Activated CD4-positive, alpha-beta T cell treated with anti-CD3 and anti-CD28 coated beads for 36 hours (primary cell): ENCODE measurements at places on chromosomes 11 and 22. TPM values are rescaled to one million over a fixed set of nuclear protein-coding genes. Genes with fewer than 3 reads are reported as not detected.

ZNF143 gene
- total RNA-seq, result 34.9 TPM

TBRG1 gene
- 29.6 TPM for total RNA-seq

CDC45 gene
- 103 TPM for total RNA-seq

CACNA1I gene
- 0.39 TPM for total RNA-seq

ANGPTL5 gene
- not detected for total RNA-seq

DUSP8 gene
- total RNA-seq, result 1.3 TPM

SLC6A5 gene
- total RNA-seq, result not detected

MN1 gene
- 0.12 TPM for total RNA-seq

GDPD4 gene
- total RNA-seq, result not detected

OR10D3 gene
- not detected for total RNA-seq

PHOX2A gene
- total RNA-seq, result not detected

CPT1A gene
- total RNA-seq, result 23.3 TPM

- DNase-seq, result no peak
- no peaks in the 10 kb centered on the region for H3K27me3 ChIP-seq
- no peaks in the 10 kb centered on the region for H3K4me1 ChIP-seq
- no peaks in the 10 kb centered on the region for H3K36me3 ChIP-seq
- no peak overlapping the region for H3K4me3 ChIP-seq
- H3K27ac ChIP-seq, result no peak overlapping the region
Measured at GRCh38 chr11:548700-549603, 11.6 kb downstream of the LMNTD2 start.

GRCh38 chr11:47216121-47216798, 1.5 kb downstream of the DDB2 start:
- peak overlapping the region; percentile 99 for H3K4me3 ChIP-seq
- peaks cover 43% of the 10 kb centered on the region for H3K4me1 ChIP-seq
- H3K27me3 ChIP-seq, result no peaks in the 10 kb centered on the region
- peak; percentile 82 for DNase-seq

- H3K36me3 ChIP-seq, result no peaks in the 10 kb centered on the region
- DNase-seq, result no peak
- no peaks in the 10 kb centered on the region for H3K27me3 ChIP-seq
- H3K27ac ChIP-seq, result no peak overlapping the region
- H3K4me3 ChIP-seq, result no peak overlapping the region
Measured at GRCh38 chr11:38256436-38256835, 1658.4 kb upstream of the RAG2 start.

- H3K4me3 ChIP-seq, result no peak overlapping the region
- no peak overlapping the region for H3K27ac ChIP-seq
- H3K36me3 ChIP-seq, result no peaks in the 10 kb centered on the region
- no peak for DNase-seq
Measured at GRCh38 chr11:61921446-61921845, 4.1 kb upstream of the RAB3IL1 start.

DNA sequence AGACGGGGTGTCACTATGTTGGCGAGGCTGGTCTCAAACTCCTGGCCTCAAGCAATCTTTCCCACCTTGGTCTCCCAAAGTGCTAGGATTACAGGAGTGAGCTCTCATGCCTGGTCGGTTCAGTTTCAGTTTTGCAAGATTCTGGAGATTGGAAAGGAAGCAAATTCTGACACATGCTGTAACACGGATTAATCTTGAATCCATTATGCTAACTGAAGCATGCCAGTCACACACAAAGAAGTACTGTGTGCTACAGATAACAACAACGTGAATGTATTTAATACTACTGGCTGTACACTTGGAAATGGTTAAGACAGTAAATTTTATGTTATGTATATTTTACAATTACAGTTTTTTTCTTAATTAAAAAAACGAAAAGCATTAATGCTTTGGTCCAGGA, 107.6 kb downstream of the MED15 start:
- no peak for DNase-seq
- H3K4me3 ChIP-seq, result no peak overlapping the region
- H3K4me1 ChIP-seq, result peaks cover 3% of the 10 kb centered on the region
- no peaks in the 10 kb centered on the region for H3K27me3 ChIP-seq

- H3K27ac ChIP-seq, result no peak overlapping the region
- H3K4me1 ChIP-seq, result no peaks in the 10 kb centered on the region
- H3K36me3 ChIP-seq, result no peaks in the 10 kb centered on the region
- no peak overlapping the region for H3K4me3 ChIP-seq
- peaks cover 2% of the 10 kb centered on the region for H3K27me3 ChIP-seq
- DNase-seq, result no peak
Measured at GRCh38 chr11:28701760-28702449, 593.7 kb downstream of the METTL15 start.

DNA sequence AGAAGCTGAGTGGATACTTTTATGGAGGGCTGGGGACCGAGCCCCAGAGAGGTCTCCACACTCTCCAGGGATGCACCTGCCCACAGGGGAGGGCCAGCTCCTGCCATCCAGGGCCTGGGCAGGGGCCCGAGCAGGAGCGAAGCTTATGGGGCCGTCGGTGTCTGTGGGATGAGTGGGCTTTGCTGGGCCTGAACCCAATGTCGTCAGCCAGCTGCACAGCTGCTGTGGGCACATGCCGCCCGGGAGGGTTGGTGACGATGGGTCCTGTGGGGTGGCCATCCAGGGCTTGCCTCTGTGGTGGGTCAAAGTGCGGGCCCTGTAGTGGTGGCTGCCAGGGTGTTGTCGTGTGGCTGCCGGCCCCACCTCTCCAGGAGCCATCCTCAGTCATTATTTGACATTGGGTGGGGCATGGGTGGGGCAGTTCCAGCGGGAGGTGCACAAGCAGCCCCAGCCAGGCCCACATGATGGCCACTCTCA, 447.1 kb downstream of the TBC1D22A start:
- no peak overlapping the region for H3K27ac ChIP-seq
- DNase-seq, result no peak
- H3K27me3 ChIP-seq, result no peaks in the 10 kb centered on the region
- no peaks in the 10 kb centered on the region for H3K36me3 ChIP-seq

DNA sequence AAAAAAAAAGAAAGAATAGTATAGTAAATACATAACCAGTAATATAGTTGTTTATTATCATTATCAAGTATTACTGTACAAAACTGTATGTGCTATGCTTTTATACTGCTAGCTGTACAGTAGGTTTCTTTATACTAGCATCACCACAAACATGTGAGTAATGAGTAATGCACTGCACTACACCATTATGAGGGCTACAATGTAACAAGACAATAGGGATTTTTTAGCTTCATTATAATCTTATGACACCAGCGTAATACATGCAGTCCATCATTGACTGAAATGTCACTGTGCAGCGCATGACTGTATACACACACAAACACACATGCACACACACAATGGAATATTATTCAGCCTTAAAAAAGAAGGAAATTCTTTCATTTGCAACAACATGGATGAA, 111.5 kb upstream of the ZBED5 start:
- no peaks in the 10 kb centered on the region for H3K36me3 ChIP-seq
- no peak for DNase-seq
- no peak overlapping the region for H3K4me3 ChIP-seq
- no peak overlapping the region for H3K27ac ChIP-seq

GRCh38 chr11:13852481-13852880, 110.0 kb upstream of the SPON1 start:
- H3K36me3 ChIP-seq, result no peaks in the 10 kb centered on the region
- H3K4me3 ChIP-seq, result no peak overlapping the region
- H3K27ac ChIP-seq, result no peak overlapping the region
- no peak for DNase-seq

DNA sequence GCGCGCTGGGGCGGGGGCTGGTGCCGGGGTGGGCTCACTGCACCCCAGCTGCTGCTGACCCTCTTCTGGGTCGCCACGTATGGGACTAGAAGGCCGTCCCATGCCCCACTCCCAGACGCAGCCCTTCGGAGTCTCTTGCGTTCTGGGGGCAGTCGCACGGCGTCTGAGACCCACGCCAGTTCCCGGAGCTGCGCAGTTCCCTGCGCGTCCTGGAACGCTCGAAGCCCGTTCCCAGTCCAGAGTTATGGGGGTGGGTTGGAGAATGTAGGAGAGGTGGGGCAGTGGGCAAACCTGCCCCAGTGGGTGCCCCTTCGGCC, 375 bp downstream of the LAYN start:
- peaks cover 53% of the 10 kb centered on the region for H3K27me3 ChIP-seq
- no peak for DNase-seq
- no peak overlapping the region for H3K27ac ChIP-seq

DNA sequence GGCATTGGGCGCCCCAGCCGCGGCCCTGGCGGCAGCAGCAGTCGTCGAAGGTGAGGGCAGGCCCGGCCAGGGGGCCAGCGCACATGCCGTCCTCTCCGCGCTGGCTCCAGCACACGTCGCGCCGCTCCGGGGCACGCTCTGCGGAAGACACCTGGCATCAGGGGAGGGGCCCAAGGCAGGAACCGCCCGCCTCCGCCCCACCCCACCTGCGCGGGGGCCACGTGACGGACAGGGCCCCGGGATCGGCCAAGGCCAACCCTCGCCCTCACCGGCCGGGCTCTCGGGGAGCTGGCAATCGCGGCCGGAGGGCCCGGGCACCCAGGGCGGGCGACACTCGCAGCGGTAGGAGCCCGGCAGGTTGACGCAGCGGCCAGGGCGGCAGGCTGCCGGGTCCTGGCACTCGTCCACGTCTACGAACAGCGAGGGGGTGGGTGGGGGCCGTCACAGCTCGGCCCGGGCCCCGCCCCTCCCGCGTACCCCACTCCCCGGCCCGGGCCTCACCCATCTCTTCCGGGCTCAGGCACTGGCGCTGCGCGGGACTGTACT, 14.9 kb downstream of the SCYL1 start:
- H3K27me3 ChIP-seq, result no peaks in the 10 kb centered on the region
- H3K27ac ChIP-seq, result no peak overlapping the region
- H3K36me3 ChIP-seq, result peaks cover 14% of the 10 kb centered on the region
- peak overlapping the region; percentile 72 for H3K4me3 ChIP-seq
- DNase-seq, result no peak

DNA sequence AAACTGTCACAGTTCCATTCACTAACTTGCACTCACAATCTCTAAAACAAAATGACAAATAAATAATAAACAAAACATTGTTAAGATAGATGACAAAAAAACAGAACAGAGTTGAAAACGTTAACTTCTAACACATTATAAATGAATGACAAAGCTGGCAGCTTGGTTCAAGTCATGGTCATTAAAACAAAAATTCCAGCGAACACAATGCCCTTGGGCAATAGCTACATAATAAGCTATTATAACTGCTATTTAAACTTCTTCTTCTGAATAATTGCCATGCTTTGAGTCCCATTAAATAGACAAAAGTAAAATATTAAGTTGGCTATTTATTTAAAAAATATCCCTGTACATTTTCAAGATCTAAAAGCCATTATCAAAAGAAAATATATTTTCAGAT, 54.7 kb downstream of the PICALM start:
- H3K27ac ChIP-seq, result no peak overlapping the region
- no peak overlapping the region for H3K4me3 ChIP-seq
- H3K36me3 ChIP-seq, result peaks cover 49% of the 10 kb centered on the region
- no peaks in the 10 kb centered on the region for H3K27me3 ChIP-seq

- H3K36me3 ChIP-seq, result no peaks in the 10 kb centered on the region
- peak within 1 kb of the TSS; percentile 90 for H3K4me3 ChIP-seq
- no peaks in the 10 kb centered on the region for H3K27me3 ChIP-seq
- peak; percentile 99 for DNase-seq
- H3K27ac ChIP-seq, result peak within 1 kb of the TSS; percentile 82
Measured at GRCh38 chr22:43014869-43015676, at the start of gene PACSIN2. PACSIN2 (minus strand) TSS chr22:43015149; CDS start chr22:42912080, 103,069 bp downstream.

DNA sequence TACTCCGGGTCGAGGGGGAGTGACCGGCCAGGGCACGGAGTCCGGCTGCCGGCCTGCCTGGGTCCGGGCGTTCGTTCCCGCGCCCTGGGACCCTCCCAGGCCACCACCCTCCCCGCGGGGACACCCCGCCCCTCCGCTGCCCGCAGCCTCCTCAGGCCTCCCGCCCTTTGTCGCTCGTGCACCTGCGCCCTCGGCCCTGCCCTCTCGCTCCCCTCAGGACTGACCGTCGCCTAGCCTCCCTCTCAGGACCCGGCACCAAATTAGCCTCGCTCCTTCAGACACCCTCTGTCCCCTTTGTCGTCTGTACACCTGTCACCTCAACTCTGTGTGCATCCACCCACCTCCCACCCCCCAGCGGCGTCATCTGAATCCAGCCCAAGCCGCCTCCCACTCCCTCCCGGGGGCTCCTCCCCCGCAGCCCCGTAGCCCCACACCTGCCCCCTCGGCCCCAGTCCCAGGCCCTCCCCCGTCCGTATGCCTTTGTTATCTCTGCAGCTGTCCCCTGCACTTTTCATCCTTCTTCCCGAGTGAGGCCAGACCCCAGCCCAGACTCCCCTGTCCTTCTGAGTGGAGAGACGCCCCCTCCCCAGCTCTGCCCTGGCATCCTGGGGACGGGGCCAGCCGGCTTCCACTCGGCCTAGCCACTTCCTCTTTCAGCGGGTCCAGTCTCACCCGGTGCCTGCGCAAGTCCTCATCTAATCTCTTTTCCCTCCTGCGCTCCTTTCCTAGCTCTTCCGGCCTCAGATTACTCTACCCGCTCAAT, 643 bp downstream of the TIGD3 start:
- no peaks in the 10 kb centered on the region for H3K27me3 ChIP-seq
- peak overlapping the region; percentile 42 for H3K27ac ChIP-seq
- H3K36me3 ChIP-seq, result peaks cover 13% of the 10 kb centered on the region
- peak; percentile 71 for DNase-seq
- H3K4me1 ChIP-seq, result peaks cover 13% of the 10 kb centered on the region

DNA sequence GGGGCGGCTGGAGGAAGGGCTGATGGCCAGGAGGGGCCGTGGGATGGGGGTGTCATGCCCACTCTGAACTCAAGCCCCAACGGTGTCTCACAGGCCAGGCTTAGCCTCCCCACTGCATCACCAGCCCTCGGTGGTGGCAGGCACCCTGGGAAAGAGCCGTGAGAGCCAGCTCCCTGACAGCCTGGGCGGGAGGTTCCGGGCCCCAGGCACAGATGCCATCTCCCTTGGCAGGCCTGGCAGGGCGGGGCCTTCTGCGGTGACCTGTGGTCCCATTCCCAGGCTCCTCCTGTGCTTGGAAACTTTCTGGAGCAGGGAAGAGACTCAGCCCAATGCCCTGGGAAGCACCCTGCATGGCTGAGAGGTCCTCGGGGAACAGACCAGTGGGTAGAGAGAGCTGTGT, 4.8 kb downstream of the PHLDA2 start:
- peaks cover 15% of the 10 kb centered on the region for H3K27me3 ChIP-seq
- no peaks in the 10 kb centered on the region for H3K36me3 ChIP-seq
- H3K4me3 ChIP-seq, result no peak overlapping the region
- peaks cover 11% of the 10 kb centered on the region for H3K4me1 ChIP-seq
- no peak overlapping the region for H3K27ac ChIP-seq
- no peak for DNase-seq

GRCh38 chr11:80281194-80281593, 840.4 kb upstream of the TENM4 start:
- H3K4me1 ChIP-seq, result no peaks in the 10 kb centered on the region
- DNase-seq, result no peak
- H3K4me3 ChIP-seq, result no peak overlapping the region
- H3K27me3 ChIP-seq, result no peaks in the 10 kb centered on the region

DNA sequence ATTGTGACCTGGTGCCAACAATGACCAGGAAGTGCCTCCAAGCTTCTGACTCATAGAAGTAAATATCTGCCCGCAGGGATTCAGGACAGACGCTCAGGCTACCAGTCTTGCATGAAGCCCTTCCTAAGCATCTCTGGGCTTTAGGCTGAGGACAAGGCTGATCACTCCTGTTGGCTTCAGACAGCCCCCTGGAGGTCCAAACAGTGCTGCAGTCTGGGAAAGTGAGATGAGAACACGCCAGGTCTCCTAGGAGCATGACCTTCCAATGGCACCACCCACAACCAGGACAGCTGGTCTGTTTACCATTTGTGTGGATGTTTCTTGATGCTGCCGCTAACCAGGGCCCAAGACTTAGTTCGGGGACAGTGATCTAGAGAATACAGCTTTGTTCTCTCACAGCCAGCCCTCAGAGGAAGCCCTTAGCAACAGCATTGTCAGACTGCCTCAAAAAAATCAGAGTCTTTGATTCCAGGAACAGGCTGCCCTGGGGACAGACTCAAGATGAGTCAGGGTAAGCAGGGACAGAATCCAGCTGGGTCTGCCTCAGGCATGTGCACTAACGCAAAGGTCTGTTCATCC, 111.2 kb downstream of the ZNF280B start:
- no peak overlapping the region for H3K27ac ChIP-seq
- H3K36me3 ChIP-seq, result no peaks in the 10 kb centered on the region
- H3K4me3 ChIP-seq, result no peak overlapping the region
- H3K4me1 ChIP-seq, result no peaks in the 10 kb centered on the region
